ENCODE measurements at places on chromosomes 13 and 19.

- DNase-seq: no peak
These were observed 50.0 kb downstream of the PIN1 start for GRCh38 chr19:9885077-9885552.

GRCh38 chr13:44412346-44412935 lies 38.8 kb downstream of the SERP2 start:
- no peak for DNase-seq

GRCh38 chr13:111319998-111320911 lies at the start of gene TEX29:
TEX29 (plus strand) TSS chr13:111320642; CDS start chr13:111320891, 249 bp downstream.
- DNase-seq: no peak

- no peak for DNase-seq
These were observed 136.3 kb downstream of the DCT start for GRCh38 chr13:94343243-94343585.

- DNase-seq: peak; percentile 19
These were observed 216.2 kb downstream of the IRS2 start for GRCh38 chr13:109569958-109570711.

DNA sequence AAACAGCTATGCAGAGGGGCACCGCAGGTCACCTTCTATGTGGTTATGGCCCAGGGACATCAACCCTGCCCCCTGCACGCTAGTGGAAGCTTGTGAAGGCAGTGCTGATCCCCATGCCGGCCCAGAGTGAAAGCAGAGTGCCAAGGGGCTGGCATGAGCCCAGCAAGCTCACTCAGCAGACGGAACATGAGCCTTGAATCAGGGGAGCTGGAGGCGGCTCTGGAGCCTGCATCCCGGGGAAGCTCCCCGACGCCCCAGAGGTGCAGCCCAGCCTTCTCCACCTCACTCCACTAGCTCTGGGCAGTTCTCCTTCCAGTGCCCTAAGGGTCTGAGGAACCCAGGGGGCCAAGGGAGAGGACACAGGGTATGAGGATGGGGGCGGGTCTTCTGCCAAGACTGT lies 19.0 kb upstream of the ISYNA1 start:
- no peak for DNase-seq

- no peak for DNase-seq
These were observed 156.4 kb downstream of the MYO16 start for GRCh38 chr13:108785844-108786243.

DNA sequence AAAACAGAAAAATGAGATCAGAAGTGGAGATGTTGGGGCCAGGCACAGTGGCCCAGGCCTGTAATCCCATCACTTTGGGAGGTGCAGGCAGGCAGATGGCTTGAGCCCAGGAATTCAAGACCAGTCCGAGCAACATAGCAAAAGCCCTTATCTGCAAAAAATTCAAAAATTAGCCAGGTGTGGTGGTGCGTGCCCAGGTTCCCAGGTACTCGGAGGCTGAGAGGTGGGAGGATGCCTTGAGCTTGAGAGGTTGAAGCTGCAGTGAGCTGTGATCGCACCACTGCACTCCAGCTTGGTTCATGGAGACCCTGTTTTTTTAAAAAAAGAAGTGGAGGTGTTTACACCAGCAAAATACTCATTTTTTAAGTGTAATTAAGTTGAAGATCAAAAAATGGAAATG lies 6.6 kb upstream of the ZFP36 start:
- DNase-seq: no peak

DNA sequence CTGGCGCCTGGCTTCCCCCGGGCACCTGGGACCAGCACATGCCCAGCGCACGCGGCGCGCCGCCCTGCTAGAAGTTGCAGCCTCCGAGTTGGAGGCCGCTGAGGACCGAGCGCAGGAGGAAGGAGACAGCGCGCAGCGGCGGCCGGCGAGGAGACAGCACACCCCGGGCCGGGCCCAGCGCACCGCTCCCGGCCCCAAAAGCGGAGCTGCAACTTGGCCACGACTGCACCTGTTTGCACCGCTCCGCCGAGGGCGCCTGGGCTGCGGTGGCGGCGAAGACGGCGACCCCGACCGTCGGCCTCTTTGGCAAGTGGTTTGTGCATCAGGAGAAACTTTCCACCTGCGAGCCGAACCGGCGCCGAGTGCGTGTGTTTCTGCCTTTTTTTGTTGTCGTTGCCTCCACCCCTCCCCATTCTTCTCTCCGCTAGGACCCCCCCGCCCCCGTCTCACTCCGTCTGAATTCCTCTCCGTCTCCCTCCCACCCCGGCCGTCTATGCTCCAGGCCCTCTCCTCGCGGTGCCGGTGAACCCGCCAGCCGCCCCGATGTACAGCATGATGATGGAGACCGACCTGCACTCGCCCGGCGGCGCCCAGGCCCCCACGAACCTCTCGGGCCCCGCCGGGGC lies at the start of gene SOX1:
Gene SOX1 (plus strand): TSS at position 34 of the 626 bp plus-strand sequence. CDS start 510 bp downstream, at position 544.
- DNase-seq: no peak

DNA sequence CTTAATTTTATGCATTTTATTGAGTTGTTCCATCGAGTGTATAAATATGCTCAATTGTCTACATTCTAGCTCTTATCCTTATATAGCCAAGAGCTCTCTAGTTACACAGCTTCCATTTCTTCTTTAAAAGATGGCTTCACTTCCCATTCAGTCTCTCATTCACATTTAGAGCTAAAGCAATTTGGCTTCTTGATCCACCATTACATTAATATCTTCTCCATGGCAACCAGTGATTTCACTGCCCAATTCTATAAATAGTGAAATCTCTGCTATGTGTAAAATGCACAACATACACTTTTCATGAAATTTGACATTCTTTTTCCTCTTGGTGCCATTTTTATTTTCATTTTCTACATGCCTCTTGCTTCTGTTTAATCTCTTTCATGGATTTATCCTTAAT lies 696.9 kb upstream of the ATXN8OS start:
- DNase-seq: no peak

DNA sequence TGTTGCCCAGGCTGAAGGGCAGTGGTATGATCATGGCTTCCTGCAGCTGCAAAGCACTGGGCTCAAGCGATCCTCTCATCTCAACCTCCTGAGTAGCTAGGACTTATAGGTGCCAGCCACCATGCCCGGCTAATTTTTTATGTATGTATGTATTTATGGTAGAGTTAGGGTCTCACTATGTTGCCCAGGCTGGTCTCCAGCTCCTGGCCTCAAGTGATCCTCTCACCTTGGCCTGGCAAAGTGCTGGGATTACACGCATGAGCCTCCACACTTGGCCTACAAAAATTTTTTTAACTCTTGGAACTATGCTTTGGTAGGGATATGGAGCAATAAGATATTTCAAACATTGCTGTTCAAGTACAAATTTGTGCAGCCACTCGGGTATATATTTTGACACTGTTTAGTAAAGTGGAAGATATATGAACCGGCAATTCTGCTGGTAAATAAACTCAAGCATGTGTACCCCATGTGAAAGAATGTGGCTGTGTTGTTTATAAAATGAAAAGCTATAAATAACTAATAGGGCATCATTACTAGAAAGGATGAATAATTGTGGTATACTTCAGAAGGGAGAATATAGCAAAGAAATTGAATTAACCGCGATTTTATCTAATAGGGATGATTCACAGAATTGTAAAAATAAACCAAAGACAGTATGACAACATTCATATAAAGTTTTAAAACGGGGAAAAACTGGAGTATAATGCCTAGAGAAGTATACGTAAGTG lies 1.1 kb downstream of the ZNF566 start:
- DNase-seq: peak; percentile 8

- DNase-seq: peak; percentile 2
These were observed 54.5 kb upstream of the GPC6 start for GRCh38 chr13:93172109-93172508.

GRCh38 chr19:46124638-46125115 lies at the start of gene IGFL3:
IGFL3 (minus strand) TSS chr19:46124688; CDS start chr19:46124649, 39 bp downstream.
- no peak for DNase-seq

Measured in hematopoietic multipotent progenitor cell treated with erythropoietin and hydrocortisone succinate and interleukin-3 and kit ligand, for 6 days (in vitro differentiated cells).